Frontal cortex (tissue), 4 donors: ENCODE measurements at places on chromosomes 12 and 14.

- DNase-seq: no peak
Observed at GRCh38 chr12:89901906-89902642, 193.4 kb upstream of the ATP2B1 start.

DNA sequence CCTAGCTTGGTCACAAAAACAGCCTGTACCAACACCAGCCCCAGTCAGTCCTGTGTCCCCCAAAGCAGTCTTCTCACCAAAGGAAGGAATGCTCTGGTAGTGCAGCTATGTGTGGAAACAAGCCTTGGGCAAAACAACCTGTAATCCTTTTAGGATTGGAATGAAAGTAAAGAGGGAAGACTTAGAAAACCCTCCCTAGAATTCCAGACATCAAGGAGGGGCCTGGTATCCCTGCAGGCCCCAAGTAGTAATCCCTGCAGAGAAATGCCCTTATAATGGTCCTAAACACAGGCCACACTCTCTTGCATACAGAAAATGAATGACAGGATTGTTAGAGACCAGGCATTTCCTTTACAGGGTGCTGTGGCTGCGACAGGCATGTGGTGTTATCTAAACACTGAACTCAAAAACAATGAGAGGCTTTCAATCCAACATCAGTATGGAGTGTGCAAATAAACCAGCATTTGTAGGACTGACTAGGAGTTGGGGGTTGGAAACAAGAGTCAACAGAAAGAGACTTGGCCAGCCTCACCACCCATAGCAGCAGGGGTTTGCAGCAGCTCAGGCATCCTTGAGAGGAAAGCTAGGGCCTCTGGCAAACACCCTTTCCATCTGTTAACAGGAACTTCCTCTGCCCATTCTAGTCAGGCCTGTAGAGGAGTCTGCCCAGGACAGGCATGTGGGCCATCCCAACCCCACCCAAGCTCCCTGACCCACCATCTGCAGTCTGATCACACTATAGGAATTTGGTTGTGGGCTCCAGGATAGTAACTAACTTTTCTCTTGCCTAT, 59.1 kb downstream of the DCAF5 start:
- DNase-seq: no peak

DNA sequence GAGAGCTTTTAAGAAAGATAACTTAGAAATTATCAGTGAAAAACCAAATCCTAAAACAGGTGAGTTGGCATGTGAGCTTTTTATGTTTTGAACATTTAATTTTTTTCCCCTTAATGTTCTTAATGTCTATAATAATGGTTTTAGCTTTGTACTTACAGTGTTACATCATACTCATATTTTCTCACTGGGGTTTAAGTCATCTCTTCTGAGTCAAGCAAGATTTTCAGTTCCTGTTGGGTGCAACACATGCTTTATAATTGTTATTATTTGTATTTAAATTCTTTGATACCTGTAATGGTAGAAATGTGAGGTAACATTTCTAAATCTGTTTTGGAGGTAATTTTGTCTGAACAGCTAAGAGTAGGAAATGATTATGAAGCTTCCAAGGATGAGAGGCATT, 113.0 kb downstream of the PLEKHA5 start:
- no peak for DNase-seq

DNA sequence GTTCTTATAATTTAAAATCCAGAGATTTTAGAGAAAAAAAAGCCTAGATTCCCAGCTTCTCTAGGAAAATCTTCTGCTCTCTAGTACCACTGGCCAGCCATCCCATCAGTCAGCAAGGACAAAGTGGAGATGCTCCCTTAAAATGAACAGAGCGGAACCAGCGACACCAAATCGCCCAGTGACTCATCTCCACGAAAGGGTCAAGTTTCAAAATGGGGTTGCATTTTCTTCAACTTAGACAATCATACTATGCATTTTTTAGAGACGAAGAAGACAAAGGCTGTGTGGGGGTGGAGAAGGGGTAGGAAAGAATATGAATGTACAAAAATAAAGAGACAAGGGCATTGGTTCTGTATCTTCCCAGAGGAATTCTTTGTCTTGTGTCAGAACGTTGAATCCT, 212.0 kb downstream of the SLC15A4 start:
- DNase-seq: no peak

DNA sequence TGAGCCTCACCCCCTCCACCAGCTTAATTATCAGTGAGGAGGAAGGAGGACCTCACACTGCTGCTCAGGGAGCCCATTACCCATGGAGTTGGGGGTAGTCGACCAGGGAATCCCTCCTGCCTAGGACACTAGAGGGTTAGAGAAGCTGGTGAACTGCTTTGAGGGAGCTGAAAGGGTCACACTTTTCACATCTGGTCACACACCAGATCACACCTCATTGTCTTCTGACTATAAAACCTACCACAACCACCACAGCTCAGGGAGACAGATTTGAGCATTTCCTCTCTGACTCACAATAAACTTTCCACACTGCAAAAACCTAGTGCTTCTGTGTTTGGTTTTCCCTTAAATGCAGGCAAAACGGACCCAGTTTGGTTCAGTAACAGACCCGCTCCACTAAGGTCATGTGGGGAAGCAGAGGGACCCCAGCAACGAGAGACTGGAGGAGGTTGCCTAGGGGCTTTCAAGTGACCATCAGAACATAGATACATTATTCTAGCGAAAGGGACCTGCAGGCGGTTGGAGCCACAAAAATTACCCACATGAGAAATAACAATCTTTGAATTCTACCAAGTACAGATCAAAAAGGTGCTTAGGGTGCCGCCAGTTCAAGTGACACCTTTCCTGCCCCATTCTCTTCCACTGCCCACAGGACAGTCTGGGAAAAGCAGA, 151.4 kb upstream of the AVPR1A start:
- no peak for DNase-seq

DNA sequence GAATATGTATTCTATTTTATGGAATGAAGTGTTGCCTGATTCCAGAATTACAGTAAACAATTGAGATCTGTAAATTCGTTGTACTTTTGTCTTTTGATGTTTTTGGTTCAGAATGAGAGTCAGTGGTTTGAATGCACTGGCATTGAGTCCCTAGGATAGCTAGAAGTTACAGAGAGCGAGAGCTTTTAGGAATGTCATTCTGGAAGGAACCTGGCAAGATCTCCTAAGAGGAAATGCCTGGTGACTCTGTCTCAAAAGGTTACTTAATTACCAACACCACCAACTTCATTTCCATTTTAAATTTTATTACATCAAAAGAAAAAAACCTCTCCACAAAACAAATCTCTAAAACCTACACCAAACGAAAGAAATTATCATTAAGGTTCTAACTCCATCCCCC, 6.0 kb upstream of the CEBPE start:
- no peak for DNase-seq

DNA sequence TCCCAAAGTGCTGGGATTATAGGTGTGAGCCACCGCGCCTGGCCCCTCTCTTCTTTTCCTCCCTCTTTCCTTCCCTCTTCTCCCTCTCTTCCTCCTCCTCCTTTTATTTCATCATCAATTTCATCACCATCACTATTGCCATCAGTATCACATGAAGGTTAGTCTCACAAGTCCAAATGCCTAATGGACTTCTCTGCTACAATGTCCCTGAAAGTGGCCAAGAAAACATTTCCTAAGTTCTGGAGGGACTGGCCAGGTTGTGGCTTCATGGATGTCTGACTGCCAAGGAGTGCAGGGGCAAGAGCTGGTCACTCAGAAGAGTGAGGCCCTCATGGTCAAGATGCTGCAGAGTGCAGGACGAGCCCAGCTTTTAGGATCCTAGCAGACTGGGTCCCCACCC, 97.6 kb downstream of the SYNE3 start:
- DNase-seq: no peak

DNA sequence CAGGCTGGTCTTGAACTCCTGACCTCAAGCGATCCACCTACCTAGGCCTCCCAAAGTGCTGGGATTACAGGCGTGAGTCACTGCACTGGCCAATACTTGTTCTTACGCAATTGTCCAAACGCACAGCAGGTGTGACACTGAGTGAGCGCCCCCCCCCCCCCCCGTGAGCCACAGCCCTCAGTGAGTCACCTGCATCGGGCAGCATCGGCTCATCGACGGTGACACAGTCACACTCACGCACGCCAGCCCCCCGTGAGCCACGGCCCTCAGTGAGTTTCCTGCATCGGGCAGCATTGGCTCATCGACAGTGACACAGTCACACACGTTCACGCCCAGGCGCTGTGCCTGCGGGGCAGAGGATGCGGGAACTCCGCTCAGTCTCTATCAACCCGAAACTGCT, 42.5 kb downstream of the GALNT9 start:
- no peak for DNase-seq

DNA sequence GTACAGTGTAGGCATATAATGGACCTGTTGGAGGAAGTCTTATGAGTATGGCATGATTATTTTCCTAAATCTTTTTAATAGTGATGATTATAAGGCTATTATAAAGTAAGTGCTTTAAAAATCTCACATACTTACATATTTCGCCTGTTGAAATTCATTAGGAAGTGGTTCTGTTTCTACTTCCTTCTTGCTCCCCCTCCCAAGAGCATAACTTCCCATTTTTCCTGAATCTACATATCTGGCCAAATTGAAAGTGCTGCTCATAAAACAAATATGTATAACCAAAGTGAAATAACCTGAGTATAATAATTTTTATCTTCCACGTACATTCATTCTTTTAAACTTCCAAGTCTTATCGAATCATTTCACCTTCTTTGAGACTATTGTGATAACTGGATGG, 455.6 kb upstream of the SEL1L start:
- no peak for DNase-seq

- no peak for DNase-seq
Observed at GRCh38 chr12:76020281-76020680, 11.3 kb downstream of the PHLDA1 start.

DNA sequence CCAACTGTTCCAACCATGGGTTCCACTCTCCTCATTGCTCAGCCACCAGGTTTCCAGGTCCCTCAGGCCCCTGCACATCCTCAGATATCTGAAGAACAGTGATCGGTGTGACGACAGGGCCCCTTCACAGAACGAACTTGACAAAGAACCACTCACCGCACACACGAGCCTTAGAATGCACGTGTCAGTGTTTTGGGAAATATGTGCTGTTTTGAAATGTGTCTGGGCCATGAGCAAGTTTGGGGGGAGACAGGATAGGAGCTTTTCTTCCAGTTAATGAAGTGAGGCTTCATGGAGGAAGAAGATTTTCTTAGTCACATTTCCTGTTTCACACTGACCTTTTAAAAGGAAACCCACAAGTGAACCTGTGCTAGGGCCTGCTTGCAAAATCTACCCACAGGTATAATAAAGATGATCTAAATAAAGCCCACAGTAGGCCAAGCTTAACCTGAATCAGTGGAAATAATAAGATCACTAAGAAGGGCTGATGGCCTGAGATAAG, 58.6 kb downstream of the ZFP36L1 start:
- no peak for DNase-seq

DNA sequence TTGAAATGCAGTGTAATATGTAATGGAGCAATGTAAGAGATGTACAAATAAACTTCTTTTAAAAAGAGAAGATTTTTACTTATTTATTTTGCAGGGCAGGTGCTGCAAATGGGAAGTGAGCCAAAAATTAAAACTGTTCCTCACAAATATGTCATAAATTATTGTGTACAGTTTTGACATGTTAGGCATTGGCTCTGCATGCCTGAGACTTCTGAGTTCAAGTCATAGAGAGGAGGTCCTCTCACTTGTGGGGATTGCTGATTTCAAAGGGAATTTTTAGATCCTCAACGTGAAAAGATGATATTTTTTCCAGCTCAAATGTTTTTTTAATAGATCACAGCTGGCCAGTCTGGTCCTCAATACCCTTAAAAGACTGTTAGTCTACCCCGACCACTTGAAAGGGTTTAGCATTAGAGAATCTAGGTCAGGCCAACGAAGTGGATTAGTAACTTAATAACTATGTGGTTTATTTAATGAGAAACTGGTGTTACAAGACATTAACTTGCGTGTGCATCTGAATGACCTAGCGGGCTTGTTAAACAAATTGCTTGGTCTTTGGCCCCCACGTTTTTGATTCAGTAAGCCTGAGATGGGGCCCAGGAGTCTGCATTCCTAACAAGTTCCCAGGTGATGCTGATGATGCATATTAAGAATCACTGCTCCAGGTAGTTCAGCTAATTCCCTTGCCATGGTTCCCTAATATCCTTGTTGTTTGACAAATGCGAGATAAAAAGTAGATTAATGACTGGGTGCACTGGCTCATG, 30.9 kb upstream of the WDR89 start:
- DNase-seq: no peak

- DNase-seq: no peak
Observed at GRCh38 chr14:100011628-100012325, 53.4 kb upstream of the EVL start.

GRCh38 chr14:105855893-105856675, 329.7 kb downstream of the TMEM121 start:
- DNase-seq: no peak

- no peak for DNase-seq
Observed at GRCh38 chr12:124740691-124741137, 123.0 kb downstream of the SCARB1 start.

DNA sequence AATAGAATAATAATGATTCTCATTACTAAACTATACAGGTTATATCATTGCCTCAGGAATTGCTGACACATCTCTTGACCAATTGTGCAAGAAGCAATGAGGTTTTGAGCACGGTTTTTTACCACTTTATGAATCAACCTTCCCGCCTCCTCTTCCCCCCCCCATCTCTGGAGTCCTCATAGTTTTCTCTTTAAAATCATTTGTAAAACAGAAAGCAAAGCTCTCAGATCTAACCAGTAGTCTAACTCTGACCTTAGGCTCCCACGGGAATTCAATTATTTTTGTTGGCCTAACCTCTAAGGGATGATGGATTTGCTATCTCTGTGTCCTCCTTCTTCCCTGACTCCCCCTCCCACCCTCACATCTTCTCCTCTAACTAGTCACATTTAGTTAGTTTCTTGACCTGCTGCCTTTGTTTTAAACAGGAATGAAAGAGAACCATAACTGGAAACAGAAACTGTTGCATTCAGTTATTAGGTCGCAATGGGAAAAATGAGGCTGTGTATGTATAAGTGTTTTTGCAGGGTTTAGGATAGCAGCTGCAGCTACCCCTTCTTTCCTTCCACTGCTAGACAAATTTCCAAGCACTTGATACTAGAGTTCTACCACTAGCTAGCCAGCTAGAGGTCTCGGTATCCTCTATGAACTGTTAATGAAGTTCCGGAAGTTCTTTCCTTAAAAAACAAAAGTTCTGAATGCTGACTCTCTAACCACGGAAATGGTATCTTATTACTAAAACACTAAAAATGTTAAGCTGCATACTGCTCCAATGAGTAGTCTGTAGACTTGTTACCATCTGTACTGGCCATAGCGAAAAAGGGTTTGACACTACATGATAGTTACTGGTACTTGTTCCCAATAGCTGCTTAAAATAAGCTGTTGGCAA, 65.4 kb downstream of the TAOK3 start:
- DNase-seq: no peak

GRCh38 chr14:38039496-38039895, 168.2 kb upstream of the SSTR1 start:
- DNase-seq: no peak

- no peak for DNase-seq
Observed at GRCh38 chr12:24738441-24738840, 210.5 kb downstream of the BCAT1 start.

GRCh38 chr14:28344381-28344780, 422.2 kb upstream of the FOXG1 start:
- no peak for DNase-seq
